ENCODE measurements at places on chromosomes 12 and 14. TPM values are rescaled to one million over a fixed set of nuclear protein-coding genes. Genes with fewer than 3 reads are reported as not detected.

- no peaks in the 10 kb centered on the region for H3K27me3 ChIP-seq
- H3K4me1 ChIP-seq, result no peaks in the 10 kb centered on the region
- H3K36me3 ChIP-seq, result no peaks in the 10 kb centered on the region
- no peak overlapping the region for H3K27ac ChIP-seq
- no peak for DNase-seq
- no peak overlapping the region for H3K4me3 ChIP-seq
Observed at GRCh38 chr14:41377932-41378331, 228.7 kb upstream of the LRFN5 start.

DNA sequence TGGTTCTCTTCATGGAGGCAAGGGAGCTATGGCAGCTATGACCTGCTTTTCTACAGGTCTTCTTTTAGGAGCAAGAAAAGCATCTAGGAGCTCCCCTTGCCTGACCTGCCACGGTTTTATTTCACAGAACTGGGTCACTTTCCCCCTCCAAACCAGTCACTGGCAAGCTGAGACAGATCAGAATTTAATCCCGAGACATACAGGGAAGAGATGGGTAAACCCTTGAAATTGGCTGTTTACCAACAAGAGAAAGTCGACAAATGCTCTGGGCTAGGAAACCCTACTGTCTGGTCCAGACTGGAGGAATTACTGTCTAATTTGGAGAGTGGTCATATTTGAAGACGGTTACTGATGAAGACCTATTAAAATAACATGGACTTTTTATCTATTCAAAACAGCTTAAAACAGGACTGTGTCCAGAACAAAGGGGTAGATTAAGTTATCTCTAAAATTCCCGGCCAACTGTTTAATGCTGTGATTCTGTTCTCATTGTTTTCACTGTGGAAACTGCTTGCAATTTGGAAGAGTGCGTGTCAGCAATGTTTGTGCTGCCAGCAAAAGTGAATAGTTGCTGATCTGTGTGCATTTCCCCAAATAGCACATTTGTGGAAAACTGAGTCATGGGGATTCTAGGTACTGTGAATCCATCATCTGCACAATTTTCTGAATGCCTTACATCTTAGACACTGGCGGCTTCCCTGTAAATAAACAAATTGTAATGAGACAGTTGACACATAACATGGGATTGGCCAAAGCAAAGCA, 73.4 kb upstream of the EEA1 start:
- H3K4me3 ChIP-seq, result no peak overlapping the region
- no peaks in the 10 kb centered on the region for H3K36me3 ChIP-seq
- H3K27me3 ChIP-seq, result no peaks in the 10 kb centered on the region
- H3K27ac ChIP-seq, result no peak overlapping the region
- H3K4me1 ChIP-seq, result no peaks in the 10 kb centered on the region

GRCh38 chr14:31070431-31070830, 44.3 kb upstream of the STRN3 start:
- no peak overlapping the region for H3K27ac ChIP-seq
- no peaks in the 10 kb centered on the region for H3K27me3 ChIP-seq
- no peak for DNase-seq
- no peak overlapping the region for H3K4me3 ChIP-seq

DNA sequence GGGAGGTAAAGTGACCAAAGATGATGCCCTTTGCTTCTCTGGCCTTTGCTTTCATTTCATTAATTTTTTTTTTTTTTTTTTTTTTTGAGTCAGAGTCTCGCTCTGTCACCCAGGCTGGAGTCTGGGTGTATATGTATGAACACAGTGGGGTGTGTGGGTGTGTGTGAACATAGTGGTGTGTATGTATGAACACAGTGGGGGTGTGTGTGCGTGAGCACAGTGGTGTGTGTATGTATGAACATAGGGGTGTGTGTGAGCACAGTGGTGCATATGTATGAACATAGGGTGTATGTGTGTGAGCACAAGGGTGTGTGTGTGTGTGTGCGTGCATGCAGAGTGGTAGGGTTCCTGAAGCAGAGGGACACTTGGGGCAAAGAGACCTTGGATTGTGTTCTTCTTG, 9.6 kb downstream of the KLC1 start:
- no peaks in the 10 kb centered on the region for H3K4me1 ChIP-seq
- no peaks in the 10 kb centered on the region for H3K36me3 ChIP-seq
- no peak overlapping the region for H3K4me3 ChIP-seq
- H3K27me3 ChIP-seq, result no peaks in the 10 kb centered on the region
- no peak for DNase-seq

DNA sequence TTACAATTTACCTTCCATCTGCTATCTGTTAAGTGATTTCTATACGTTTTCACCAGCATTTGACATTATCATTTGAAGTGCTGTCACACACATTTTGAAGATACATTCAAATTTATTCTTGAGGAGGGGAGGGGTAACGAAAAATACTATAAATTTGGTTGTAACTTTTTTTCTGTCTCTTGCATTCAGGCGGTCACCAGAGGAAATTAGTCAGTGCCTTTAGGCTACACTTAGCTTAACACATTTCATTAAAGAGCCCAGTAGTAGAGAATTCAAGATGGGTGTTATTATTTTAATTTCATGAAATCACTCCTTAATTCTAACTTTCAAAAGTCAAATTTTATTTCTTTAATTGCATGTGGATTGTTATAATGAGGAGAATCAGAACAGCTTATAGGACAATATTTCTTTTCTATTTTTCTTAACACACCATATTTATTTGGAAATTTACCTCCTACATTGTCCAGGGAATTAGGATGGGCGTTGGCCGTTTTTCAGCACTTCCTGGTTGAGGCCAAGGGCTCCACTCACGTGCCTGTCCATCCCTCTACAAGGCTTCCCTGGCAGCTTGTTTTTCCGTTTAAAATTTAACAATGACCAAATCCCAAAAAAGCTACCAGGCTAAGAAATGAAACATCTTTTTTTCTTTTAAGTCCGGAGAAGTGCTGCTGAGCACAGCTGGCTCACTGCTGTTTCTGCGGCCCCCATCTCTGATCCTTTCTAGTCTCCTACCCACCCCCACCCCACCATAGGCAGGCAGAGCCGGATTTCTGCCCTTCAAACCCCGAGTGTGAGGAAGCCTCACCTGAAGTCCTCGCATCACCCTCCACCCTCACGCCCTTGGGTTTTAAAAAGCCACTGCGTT, 1.1 kb upstream of the FAR2 start:
- peak overlapping the region; percentile 62 for H3K4me3 ChIP-seq
- peak overlapping the region; percentile 36 for H3K27ac ChIP-seq
- no peaks in the 10 kb centered on the region for H3K27me3 ChIP-seq
- H3K4me1 ChIP-seq, result peaks cover 7% of the 10 kb centered on the region
- H3K36me3 ChIP-seq, result no peaks in the 10 kb centered on the region

DNA sequence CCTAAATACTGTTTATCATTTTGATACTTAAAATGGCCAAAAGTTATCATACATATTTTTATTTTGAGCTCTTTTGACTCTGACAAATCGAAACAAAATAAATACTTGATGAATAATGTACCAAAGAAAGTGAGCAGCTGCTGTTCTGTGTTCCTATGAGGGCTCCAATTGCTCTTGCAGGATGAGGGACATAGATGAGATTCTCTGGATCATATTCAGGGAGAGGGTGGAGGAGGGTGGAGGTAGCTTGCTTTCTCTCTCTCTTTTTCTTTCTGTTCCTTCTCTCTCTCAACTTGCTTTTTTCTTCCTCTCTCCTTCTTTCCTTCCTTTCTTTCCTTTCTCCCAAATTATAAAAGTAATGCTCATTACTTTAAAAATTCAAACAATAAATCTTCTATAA, 8.9 kb upstream of the MYH7 start:
- H3K4me1 ChIP-seq, result no peaks in the 10 kb centered on the region
- H3K4me3 ChIP-seq, result no peak overlapping the region
- peaks cover 6% of the 10 kb centered on the region for H3K27me3 ChIP-seq
- H3K36me3 ChIP-seq, result no peaks in the 10 kb centered on the region
- H3K27ac ChIP-seq, result no peak overlapping the region
- DNase-seq, result no peak

DNA sequence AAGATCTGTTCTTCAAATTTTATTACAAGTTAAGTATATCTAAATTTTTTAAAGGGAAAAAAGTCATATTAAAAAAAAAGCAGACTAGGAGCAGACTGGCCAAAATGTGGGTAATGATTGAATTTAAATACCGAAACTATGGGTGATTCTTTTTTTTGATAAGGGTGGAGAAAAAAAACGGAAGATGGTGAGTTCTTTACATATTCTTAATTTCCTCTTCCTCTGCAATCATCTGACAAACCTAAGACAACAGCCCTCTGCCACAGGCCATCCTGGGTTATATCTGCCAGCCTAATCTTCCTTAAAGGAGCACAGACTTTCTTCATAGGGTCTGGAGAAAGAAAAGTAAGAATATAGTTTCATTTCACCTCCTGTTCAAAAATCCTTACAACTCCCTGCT, 108.0 kb downstream of the PPP2R5E start:
- H3K27ac ChIP-seq, result no peak overlapping the region
- no peaks in the 10 kb centered on the region for H3K27me3 ChIP-seq
- peaks cover 15% of the 10 kb centered on the region for H3K4me1 ChIP-seq
- no peaks in the 10 kb centered on the region for H3K36me3 ChIP-seq
- DNase-seq, result no peak
- no peak overlapping the region for H3K4me3 ChIP-seq

DNA sequence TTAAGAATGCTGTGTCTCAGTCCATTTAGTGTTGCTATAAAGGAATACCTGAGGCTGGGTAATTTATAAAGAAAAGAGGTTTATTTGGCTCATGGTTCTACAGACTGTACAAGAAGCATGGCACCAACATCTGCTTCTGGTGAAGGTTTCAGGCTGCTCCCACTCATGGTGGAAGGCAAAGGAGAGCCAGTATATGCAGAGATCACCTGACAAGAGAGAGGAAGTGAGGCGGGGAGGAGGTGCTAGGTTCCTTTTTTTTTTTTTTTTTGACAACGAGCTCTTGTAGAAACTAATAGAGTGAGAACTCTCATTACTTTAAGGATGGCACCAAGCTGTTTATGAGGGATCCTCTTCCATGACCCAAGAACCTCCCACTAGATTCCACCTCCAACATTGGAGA, 121.6 kb downstream of the NUBPL start:
- no peak for DNase-seq
- H3K27me3 ChIP-seq, result no peaks in the 10 kb centered on the region

GRCh38 chr12:86349196-86349595, 93.0 kb upstream of the MGAT4C start:
- H3K27ac ChIP-seq, result no peak overlapping the region
- H3K4me1 ChIP-seq, result no peaks in the 10 kb centered on the region
- no peaks in the 10 kb centered on the region for H3K36me3 ChIP-seq
- DNase-seq, result no peak

DNA sequence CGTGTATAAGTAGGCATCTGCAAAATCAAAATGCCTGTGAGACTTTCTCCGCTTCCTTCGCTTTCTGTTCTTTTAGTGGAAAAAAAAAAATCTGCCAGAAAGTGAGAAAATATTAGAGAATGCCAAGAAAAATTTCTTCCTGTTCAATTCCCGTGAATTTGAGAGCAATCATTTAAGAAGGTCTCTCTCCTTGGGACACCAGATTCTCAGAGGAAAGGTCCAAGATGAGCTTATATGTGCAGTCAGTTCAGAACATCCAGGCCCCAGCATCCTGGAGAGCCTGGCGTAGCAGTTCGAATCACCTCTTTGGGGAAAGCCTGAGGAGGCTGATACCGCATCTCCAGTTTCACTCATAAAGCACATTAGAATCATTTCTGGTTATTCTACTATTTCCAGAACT, 912.8 kb downstream of the GALC start:
- no peak overlapping the region for H3K4me3 ChIP-seq
- no peaks in the 10 kb centered on the region for H3K36me3 ChIP-seq
- H3K27ac ChIP-seq, result no peak overlapping the region
- no peaks in the 10 kb centered on the region for H3K27me3 ChIP-seq
- H3K4me1 ChIP-seq, result no peaks in the 10 kb centered on the region
- DNase-seq, result no peak

GRCh38 chr12:42097971-42098370, 46.7 kb downstream of the GXYLT1 start:
- H3K4me1 ChIP-seq, result peaks cover 5% of the 10 kb centered on the region
- no peaks in the 10 kb centered on the region for H3K27me3 ChIP-seq
- DNase-seq, result no peak

DNA sequence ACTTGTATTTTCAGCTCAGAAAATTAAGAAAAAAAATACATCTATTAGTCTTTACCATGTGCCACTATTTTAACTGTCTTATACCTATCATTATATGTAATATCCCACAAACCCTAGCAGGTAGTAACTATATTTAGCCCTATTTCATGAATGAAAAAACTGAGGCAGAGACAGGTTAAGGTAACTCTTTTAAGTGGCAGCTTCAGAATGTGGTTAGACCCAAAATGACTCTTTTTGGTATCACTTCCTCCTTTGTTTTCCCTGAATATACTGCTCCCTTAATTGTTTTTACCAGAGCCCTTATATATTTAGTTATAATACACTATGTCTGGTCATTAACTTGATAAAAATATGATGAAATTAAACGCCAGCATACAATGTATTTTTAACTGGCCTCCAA, 235.6 kb upstream of the RPL10L start:
- H3K4me3 ChIP-seq, result no peak overlapping the region
- no peak for DNase-seq
- H3K4me1 ChIP-seq, result no peaks in the 10 kb centered on the region
- H3K27me3 ChIP-seq, result no peaks in the 10 kb centered on the region

DNA sequence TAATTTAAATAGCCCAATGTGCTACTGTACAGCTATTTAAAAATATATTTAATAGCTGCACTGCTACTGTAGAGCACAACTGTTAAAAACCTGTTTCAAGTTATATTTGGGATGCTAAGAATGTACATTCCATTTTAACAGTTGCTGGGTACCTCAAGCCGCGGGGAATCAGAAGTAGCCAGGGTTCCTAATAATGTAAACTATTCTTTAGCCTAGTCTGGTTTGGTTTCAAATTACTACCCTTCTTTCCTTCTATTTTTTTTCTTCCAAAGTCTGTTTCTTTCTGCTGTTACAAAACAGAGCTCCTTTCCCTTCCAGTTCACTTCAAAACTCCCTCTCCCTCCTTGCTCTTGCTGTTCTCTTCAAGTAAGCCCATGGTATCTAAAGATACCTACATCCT, 21.3 kb downstream of the SCAF11 start:
- no peaks in the 10 kb centered on the region for H3K4me1 ChIP-seq
- DNase-seq, result no peak
- H3K36me3 ChIP-seq, result no peaks in the 10 kb centered on the region
- H3K27me3 ChIP-seq, result no peaks in the 10 kb centered on the region
- H3K4me3 ChIP-seq, result no peak overlapping the region

DNA sequence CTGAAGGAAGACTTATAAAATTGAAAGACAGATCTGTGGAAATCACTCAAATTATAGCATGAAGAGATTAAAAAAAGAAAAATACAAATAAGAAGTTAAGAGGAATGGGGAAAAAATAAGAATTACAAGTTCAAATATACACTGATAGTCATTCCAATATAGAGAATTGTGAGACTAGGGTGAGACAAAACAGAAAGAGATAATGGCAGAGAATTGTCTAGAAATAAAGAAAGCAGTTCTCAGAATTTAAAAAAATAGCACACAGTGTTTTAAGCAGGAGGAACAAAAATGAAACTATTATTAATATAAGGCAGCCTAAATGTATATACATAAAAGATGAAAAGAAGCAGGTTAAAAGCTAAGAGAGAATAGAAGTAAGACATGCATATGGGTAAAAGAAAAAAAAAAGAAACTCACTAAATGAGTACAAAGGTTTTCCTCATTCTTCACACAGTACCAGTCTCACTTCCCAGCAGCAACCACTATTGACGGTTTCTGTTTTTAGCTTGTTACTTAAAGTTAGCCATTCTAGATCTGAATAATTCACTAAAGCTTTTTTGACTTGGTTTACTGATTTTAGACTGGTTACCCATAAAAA, 31.1 kb downstream of the SLC38A4 start:
- no peaks in the 10 kb centered on the region for H3K36me3 ChIP-seq
- H3K4me3 ChIP-seq, result no peak overlapping the region
- H3K4me1 ChIP-seq, result no peaks in the 10 kb centered on the region

Gene HCAR3
- total RNA-seq, result not detected

Gene PHLDA1
- 231 TPM for total RNA-seq

Gene OR11H12
- not detected for total RNA-seq

Gene SPTSSA
- 17.0 TPM for total RNA-seq

Gene TMEM52B
- total RNA-seq, result not detected
